SW480 (cell line): ENCODE measurements at places on chromosomes 7 and 10.

DNA sequence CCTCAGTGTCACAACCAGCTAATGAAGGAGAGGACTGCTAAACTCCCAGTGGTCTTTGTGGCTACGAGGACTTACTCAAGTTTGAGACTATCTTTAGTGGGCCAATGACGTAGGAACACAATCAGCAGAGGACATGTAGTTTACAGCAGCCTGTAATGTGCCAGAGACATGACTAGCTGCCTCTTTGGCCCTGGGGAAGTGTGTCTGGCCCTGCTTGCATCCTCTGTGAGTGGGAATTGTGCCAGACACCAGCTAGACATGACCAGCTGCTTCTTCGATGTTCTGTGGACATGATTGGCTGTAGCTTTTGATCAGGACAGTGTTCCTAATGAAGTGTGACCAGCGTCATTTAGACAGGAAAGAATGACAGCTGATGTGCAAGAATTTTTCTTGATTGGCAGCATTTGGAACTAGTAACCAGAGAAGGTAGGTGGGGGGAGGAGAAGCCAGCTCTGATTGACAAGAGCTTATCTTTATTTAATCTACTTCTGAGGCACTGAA, 141.7 kb downstream of the AUTS2 start:
- DNase-seq = no peak

DNA sequence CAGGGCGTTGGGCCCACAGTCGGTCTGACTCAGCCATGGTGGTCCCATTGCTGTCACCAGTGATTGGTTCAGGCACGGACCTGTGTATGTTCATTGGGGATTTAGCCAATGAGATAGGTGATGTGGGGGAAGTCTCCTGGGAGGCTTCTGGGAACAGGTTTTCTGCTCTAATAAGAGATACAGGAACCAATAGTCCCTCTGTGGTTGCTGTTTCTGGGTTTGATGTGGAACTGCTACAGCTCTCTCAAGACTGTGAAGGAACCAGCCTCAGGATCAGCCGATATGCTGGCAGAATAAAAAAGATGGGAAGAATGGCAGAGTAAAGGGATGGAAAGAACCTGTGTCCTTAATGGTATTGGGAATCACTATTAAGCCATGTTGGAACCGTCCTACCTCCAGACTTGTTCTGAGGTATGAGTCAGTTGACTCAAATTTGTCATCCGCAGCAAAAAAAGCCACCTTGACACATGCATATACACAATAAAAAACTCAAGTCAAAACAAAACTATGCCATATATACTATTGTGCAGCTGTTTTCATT, 70.6 kb downstream of the MCMBP start:
- DNase-seq = no peak

DNA sequence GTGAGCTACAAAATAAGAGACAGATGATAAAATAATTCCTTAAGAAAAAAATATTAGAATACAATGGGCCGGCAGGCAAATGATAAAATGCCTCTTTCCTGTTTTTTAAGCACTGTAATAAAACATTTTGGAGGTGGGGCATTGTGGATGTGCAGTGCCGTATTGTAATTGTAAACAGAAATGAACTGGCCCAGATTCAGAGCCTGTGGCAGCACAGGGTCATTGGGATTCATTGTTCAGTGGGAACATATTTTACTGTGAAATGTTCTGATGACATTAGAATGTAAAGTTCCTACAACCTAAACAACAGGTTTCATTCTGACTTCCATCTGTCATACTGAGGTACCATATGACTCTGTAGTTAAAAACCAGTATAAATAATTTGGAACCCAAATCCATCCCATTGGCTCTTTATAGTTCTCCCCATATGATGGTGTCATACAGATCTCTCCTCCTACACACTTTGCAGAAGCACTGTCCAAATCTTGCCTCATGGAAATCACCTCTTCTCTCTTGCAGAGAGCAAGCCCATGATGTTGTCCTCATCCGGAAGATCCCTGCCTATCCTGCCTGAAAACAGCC, 264.6 kb downstream of the WDR37 start:
- DNase-seq = no peak

- no peak for DNase-seq
Measured at GRCh38 chr7:85220023-85220422, 33.2 kb upstream of the SEMA3D start.

- no peak for DNase-seq
Measured at GRCh38 chr7:84913731-84914130, 273.1 kb downstream of the SEMA3D start.
